Nephron progenitor cell (in vitro differentiated cells): ENCODE measurements at places on chromosomes 5 and 9.
A peak's percentile ranks its signal among the peaks of the same experiment; 100 is the strongest.

DNA sequence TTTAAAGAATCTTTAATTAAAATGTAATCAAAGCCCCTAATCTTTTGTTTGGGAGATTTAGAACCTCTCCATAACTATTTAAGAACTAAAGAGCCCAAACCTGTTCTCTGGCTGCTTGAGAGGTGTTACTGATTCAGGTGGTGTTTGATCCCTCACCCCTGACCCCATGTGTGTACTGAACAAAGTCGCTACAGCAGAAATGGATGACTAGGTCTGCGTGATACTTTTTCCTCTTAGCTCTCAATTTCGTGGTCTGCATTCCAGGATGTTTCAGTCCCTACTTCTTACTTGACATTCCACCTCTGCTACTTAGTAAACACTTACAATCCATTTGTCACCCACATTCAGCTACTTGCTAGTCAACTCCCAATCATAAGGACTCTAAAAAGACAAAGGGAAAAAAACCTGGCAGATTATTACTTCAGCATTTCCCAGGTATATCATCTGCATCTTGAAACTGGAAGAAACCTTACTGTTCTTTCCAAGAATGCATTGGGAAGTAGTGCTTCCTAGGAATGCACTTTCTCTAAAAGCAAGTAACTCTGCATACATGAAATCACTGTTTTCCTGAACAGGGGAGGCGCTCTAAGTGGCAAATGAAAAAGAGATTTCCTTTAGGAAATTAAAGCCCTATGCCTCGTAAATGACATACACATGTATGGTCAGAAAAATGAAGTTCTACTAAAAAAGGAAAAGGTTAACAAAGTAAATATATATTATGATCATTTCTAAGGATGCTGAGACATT is 1091.6 kb downstream of the PTPRD start:
- no peak for DNase-seq

GRCh38 chr5:77844373-77844622 is 68.2 kb upstream of the TBCA start:
- no peak for DNase-seq

DNA sequence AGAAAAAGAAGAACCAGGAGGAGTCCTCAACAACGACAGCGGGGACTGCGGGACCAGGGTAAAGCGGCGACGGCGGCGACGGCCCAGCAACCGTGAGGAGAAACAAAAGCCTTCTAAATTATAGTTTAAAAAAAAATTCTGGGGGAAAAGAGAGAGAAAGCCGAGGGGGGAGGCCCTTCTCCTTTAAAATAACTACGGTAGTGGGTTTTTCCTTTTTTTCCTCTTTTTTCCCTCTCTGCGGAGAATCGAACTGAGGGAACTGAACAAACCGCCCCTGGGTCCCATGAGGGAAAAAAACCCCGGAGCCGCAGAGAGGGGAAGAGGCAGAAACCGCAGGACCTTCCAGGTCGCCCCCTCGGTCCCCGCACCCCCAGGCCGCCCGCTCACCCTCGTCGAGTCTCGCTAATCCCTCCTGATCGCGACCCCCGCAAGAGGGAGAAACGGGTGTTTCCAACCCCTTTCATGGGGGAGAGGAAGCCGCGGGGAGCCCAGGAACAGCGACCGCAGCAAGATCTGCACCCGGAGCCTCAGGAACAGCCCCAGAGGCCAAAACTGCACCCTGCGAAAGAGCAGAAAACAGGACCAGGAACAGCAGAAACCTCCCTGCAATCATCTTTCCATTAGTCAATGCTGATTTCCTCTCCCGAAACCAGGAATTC is 453 bp downstream of the CPEB4 start:
- DNase-seq = peak; percentile 30

GRCh38 chr5:112975721-112976431 is 722 bp upstream of the DCP2 start:
- DNase-seq = no peak

DNA sequence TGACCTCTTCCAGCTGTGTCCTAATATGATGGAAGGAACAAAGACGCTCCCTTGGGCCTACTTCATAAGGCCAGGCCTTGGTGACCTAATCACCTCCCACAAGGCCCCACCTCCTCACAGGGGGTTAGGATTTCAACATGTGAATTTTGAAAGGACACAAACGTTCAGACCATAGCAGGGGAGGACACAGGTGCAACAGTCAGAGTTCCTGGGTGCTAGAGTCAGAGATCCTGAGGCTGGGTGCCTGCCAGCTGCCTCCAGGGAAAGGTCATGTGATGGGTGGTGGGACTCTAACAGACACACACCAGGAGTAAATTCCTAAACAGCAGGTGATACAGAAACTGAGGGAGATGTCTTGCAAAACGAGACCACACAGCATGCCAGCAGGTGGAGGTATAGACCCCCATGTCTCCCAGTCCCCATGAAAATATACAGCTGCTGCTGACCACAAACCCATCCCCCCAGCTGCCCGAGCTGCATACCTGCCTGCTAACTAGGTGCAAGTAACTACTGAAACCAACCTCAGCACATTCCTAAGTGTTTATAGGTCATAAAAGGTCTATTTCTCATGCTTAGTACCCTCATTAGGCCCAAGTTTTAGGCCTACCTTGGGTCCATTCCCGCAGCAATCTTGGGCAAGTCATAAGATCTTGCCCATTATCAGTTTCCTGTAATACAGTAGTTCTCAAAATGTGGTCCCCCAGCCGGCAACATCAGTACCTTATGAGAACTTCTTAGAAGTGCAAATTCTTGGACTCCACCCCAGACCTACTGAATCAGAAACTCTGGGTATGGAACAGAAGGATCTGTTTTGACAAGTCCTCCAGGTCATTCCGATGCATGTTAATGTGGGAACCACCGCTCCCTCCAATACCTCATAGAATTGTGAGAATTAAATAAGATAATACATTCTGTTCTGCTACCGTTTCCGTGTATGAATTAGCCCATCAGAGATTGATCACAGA is 245.3 kb downstream of the ENC1 start:
- DNase-seq = no peak

DNA sequence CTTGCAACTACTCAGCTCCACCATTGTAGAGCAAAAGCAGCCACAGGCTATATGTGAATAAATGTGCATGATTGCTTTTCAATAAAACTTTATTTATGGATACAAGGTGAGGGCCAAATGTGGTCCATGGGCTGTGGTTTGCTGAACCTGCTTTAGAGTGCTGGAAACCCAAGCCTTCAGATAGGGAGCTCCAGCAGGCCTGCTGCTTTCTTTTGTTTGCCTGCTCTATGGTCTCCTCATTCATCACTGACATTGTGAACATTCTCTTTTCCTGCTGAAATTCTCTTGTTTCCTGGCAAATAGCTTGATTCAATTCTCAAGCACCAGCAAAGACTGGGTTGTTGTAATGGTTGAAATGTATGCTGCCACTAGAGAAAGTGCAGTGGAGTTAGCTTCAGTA is 26.0 kb downstream of the EGFLAM start:
- no peak for DNase-seq

- DNase-seq = no peak
Observed at GRCh38 chr9:4674783-4675182, 4.6 kb upstream of the CDC37L1 start.

DNA sequence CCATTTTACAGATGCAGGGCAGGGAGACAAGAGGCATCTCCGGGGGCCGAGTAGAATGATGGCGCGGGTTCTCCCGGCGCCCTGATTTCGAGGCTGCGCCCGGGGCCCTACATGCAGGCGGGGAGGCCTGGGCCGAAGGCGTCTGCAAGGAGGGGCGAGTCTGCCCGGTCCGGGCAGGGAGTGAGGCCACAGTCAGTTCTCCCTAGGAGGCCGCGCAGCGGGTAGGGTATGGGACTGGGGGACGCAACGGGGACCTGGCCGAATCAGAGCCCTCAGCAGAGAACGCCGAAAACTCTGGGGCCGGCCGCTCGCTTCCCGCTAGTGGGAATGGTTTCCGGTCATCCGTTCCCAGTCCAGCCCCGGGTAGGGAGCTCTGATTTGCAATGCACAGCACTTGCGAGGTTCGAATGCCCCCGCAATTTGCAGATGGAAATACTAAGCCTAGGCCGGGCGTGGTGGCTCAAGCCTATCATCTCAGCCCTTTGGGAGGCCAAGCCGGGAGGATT is 6.4 kb downstream of the TLX3 start:
- peak; percentile 35 for DNase-seq

DNA sequence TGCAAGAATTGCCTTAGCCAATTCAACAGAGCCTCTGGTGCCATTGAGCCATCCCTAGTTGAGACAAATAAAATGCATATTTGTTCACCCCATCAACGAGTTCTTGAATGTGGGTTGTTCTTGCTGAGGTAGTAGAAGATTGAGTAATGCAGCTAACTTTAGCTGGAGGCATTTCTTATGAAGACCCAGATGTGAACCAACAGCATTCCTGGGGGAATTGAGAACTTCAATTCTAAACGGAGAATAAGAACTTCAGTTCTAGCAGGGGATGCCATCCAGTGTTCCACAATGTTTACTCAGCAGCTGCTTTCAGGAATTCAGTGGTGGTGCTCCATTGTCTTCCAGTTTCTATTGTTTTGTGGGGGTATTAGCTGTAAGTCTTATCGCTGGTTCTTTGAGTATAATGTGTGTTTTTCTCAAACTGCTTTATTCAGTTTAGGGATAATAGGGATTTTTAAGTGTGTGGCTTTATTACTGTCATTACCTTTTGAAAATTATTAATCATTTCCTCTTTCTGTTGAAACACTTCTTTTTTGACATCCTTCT is 1968.2 kb upstream of the NUDT12 start:
- no peak for DNase-seq

DNA sequence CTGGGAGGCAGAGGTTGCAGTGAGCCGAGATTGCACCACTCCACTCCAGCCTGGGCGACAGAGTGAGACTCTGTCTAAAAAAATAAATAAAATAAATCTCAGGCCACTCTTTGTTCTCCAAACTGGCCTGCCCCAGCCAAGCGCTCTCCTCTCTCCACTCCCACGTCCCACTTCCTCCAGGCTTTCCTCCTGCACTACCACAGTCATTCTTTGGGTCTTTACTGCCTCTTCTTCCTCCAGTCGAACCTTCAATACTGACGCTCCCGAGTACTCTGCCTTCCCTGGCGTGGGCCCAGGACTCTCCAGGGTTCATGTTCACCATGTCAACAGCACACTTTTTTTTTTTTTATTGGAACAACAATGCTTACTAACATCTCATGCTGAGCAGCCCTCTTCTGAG is 23.9 kb downstream of the RNF130 start:
- no peak for DNase-seq

GRCh38 chr5:139901251-139901575 is 105.6 kb downstream of the PSD2 start:
- no peak for DNase-seq

DNA sequence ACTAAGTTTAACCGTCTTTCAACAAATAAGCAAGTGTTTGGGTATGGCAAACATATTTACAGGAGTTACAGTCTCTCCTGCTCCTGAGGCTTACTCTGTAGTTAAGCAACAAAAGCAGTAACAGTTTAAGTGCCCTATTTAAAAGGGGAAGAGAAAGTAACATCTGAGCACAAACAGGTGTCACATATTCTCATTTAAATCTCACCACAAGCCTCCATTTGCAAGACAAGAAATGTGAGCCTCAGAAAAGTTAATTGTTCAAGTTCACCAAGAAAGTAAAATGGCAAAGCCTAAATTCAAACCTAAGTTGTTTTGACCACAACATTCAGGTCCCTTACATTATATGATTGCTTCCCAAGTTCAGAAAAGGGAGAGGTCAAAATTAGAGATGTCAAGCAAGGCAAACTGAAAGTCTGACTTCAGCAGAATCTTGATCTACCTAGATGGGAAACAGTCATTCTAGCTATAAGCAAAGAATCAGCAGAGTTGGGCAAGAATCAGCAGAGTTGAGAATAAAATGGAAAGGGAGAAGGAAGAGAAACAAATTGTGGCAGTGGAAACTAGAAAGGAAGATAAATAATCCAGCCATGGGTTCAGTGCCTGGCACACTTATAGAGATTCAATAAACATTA is 93.4 kb downstream of the STRBP start:
- no peak for DNase-seq

DNA sequence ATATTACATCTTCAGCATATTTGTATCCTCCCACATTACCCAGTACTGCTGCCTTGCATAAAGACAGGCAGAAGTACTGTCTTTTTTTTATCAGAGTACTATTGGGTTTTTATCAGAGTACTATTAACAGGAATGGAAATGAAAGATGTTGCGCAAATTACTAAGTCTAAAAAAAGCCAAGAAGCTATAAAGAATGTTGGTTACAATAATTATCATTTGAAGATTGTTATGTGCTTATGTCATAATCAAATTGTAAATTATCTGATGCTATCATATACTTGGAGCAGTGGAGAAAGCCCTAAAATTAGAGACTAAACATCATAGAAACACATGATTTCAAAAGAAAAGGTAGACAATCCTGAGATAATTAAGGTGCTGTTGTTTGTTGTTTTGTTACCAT is 188.8 kb downstream of the CCDC192 start:
- DNase-seq = no peak

GRCh38 chr9:2700909-2701550 is 16.3 kb upstream of the KCNV2 start:
- no peak for DNase-seq

DNA sequence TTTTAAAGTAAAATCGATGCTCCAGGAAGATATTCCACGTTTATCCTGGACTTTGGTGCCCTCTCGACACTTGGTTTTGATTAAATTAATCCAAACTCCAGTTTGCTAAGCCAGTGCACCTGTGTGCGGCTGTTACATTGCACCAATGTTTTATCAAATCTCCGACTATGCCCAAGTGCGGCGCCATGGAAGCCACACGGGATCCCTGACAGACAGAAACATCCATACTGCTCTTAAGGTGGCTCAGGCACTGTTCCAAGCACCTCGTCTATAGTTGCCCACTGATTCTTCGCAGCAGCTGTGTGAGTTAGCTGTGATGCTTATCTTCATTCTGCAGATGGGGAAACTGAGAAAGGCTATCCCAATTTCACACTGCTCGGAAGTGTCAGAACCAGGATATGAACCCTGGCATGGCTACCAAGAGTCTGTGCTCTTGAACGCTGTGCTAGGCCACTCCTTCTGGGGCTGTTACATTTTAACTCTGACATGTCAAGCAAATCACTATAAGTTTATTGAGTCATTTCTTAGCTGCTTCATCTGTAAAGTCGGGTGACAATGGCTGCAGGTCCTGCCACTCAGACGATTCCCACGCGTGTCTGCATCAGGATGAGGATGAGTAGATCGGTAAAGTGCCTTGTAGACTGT is 113.0 kb downstream of the ADAMTS2 start:
- no peak for DNase-seq

- no peak for DNase-seq
Observed at GRCh38 chr5:56973473-56973872, 21.6 kb upstream of the MIER3 start.

DNA sequence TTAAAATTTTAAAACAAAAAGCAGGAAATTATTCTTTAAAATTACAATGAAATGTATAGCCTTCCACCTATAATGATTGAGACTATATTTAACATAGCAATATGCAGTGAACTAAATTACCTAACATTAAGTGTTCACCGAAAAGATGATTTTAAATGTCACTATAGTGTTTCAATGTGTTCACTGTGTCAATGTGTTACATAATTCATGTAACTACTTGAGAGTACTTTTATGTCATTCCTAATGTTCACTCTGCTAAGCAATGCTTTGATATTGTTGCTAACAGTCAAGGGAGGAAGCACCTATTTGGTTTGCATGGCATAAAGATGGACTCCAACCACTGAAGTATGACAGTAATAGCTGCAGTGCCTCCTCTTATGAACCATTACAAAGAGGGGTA is 629.8 kb upstream of the C9orf72 start:
- DNase-seq = no peak
